ENCODE measurements at places on chromosomes 7 and 10.
A peak's percentile ranks its signal among the peaks of the same experiment; 100 is the strongest.

DNA sequence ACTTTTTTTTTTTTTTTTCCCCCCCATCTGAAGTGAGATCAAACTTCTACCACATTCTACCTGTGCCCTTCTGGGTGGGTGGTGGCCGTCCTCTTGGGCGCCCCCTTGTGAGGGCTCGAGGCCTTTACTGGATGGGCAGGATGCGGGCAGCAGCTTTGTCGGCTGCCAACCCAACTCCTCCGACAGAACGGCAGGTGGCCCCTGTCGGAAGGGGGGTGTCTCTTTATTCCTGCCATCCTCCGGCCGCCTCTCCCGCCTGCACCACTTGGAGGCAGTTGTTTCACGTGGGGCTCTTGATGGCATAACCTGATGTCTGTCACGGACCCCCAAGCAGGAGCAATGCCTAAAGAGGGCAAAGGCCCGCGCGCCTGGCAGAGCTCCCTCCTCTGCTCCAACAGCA lies 31.0 kb downstream of the AMZ1 start:
- peak; percentile 59 for DNase-seq

DNA sequence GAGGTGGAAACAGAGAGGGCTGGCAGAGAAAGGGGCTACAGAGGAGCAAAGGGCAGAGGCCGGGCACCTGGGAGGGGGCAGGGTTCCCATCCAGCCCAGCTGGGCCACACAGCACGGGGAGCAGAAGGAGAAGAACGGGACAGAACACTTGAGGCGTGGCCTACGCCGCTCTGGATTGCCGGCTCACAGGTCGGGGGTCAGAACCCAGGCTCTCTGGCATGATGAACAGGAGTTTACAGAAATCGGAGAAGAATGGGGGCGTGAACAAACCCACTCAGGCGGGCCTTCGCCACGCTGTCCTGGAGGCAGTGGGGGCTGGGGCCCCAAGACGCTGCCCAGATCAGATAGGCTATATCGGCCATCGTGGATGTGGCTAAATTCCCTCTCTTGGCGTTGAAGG lies 362.2 kb upstream of the SHH start:
- no peak for DNase-seq

GRCh38 chr10:4813496-4813895 lies 12.5 kb upstream of the AKR1E2 start:
- DNase-seq: no peak

- DNase-seq: no peak
These were observed 355.2 kb downstream of the CCSER2 start for GRCh38 chr10:84683550-84683949.

DNA sequence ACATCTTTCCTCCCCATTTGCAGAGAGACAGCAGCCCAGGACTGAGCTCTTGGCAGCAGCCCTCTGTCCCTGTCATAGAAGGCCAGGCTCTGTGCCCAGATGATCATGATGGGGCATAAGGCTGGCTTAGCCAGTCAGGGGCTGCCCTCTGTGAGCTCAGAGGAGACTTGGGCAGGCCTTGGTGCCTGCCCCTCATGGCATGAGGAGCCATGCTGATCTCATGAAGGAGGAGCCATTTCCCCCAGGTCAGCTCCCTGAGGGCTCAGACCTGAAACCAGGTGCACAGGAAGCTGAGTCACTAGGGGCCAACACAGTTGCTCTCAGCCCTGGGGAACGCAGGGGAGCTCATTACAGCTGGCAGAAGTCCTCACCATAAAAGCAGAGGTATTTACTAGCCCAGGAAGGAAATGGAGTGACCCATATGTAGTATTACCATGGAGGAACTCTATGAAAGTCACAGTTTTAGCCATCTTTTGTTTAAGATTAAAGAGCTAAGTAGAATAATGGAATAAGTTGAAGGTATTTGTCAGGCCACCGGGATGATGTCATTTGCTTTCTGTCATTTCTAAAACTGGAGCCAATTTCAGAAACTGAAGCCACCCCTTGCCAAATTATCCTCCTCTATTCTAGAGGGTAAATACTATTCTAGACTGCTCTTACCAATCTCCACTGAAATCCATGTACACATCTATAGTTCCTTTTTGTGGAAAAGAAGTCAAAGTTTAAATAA lies 362.4 kb upstream of the ZNF32 start:
- DNase-seq: no peak

GRCh38 chr7:17984288-17984687 lies 43.4 kb downstream of the PRPS1L1 start:
- DNase-seq: no peak

DNA sequence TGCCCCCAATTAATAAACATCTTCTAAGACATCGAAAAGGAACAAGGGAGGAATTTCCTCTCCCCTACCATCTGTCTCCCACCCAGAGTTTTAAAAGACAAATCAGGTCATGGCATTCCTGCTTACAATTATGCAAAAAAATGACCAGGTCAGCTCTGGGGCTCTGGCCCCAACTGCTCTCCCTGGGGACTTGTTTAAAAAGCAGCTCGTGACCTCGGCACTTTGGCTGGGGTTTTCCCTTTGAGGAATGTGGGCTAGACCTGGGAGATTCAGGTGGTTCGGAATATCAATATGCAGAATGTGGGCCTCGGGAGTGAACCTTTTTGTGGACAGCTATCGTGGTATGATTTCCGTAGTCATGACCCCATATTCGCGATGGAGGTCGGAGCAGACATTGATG lies 648 bp upstream of the RADIL start:
- DNase-seq: no peak

DNA sequence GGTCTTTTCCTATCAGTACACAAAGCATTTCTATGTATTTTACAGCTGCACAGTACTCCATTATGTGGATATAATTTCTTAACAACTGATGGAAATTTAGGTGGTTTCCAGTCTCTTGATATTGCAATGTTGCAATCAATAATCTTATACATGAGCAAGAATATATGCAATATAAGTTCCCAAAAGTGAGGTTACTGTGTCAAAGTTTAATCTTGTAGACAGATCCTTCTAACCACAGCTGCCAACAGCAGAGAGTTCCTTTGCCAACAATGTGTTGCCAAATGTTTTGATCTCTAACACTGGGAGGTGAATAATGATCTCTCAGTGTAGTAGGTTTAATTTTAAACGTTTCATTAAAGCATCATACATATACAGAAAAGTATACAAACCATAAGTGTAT lies 54.5 kb downstream of the CUL2 start:
- no peak for DNase-seq

- DNase-seq: no peak
These were observed 729 bp downstream of the HOGA1 start for GRCh38 chr10:97584798-97585438.

GRCh38 chr7:46192271-46192670 lies 271.2 kb upstream of the IGFBP3 start:
- no peak for DNase-seq

DNA sequence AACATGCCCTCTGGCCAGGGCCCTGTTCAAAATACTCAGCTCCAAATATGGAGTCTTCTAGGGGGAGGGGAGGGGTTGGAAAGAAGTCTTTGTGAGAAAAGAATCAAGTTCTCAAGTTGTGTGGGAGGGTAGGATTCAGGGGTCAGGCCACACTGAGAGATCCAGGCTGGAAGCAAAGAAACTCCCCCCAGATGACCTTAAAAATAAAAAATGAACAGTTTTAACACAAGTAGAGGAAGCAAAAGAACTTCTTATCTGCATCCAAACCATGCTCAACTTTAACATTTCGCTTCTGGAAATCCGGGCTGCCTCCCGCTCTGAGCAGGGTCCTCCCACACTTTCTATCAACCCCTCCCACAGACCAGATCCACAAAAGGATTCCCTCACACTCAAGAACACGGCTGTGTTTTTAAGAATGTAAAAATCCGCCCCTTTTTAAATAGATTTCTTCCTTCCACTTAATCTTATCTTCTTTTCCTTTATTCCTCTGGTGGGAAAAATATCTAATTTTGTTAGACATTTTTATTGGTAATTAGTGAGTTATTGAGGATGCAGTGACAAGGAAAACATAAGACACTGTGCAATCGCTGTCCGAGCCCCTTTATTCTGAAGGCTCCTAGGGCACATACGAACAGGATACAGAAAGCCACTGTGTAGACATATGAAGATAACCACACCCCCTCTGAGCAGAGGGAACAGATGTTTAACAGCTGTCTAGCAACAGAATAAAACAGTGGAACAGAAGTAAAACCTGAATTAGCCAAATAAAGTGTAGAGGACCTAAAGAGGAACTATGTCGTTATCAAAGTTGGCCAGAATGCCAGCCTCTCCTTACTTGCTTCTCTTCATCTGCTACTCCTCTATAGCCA lies 43.8 kb downstream of the CYTH3 start:
- DNase-seq: no peak

DNA sequence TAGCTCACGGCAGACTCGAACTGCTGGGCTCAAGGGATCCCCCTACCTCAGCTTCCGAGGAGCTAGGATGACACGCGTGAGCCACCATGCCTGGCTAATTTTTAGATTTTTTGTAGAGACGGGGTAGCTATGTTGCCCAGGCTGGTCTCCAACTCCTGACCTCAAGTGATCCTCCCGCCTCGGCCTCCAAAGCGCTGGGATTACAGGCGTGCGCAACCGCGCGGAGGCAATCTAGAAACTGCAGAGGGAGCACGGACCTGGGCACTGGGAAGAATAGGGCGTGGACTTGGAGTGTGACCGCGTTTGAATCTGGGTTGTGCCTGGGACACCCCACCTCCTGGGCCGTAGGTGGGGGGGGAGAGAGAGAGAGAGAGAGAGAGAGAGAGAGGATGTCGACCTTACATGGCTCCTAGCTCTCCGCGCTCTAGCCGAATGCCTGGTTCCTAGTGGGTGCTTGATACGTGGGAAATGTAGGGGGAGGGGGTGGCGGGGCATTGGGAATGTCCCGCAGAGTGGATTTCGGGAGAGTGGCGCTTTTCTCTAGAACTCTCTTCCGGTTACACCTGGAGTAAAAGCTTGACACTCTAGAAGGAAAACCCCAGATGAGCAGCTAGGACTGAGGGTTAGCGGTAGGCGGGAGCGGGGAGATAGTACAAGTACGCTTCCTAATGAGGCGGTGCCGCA lies 1.2 kb upstream of the MAP3K8 start:
- no peak for DNase-seq

DNA sequence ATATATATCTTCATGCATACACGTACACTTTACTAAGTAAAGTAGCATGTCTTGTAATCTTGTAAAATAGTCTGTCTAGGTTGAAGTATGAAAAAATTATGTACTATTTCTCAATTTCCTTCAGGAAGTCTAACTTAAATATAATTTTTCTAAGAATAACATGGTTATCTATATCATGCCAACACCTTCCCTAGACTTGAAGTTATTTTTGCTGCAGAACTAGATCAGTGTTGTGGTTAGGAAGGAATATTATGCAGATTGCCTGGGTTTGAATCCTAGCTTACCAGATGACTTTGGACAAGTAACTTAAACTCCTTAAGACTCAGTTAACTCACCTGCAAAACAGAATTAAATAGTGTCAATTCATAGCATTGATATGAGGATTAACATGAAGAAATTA lies 142.2 kb upstream of the SEMA3A start:
- no peak for DNase-seq

Data from CD4-positive, alpha-beta memory T cell (primary cell).